ENCODE measurements at places on chromosomes 11 and 22. TPM values are rescaled to one million over a fixed set of nuclear protein-coding genes. Genes with fewer than 3 reads are reported as not detected.

STK33 gene
- not detected for total RNA-seq

OR5D18 gene
- total RNA-seq, result not detected

CXCR5 gene
- not detected for total RNA-seq

TIGD3 gene
- total RNA-seq, result not detected

BTBD18 gene
- not detected for total RNA-seq

CCDC157 gene
- 9.2 TPM for total RNA-seq

ZNF70 gene
- 3.3 TPM for total RNA-seq

PTS gene
- 36.5 TPM for total RNA-seq

OR8G5 gene
- total RNA-seq, result not detected

PATE2 gene
- not detected for total RNA-seq

BBOX1 gene
- not detected for total RNA-seq

OR52E8 gene
- total RNA-seq, result not detected

SOX6 gene
- total RNA-seq, result not detected

GAS2 gene
- 0.51 TPM for total RNA-seq

OR4C16 gene
- not detected for total RNA-seq

RASL10A gene
- not detected for total RNA-seq

OR5A1 gene
- not detected for total RNA-seq

DAGLA gene
- 2.3 TPM for total RNA-seq

SPON1 gene
- total RNA-seq, result 3.7 TPM

MPZL2 gene
- total RNA-seq, result not detected

FCHSD2 gene
- 9.1 TPM for total RNA-seq

DNAJB7 gene
- not detected for total RNA-seq

FUT4 gene
- 4.2 TPM for total RNA-seq

CABP4 gene
- total RNA-seq, result not detected

GSTT2B gene
- total RNA-seq, result 5.3 TPM

BEST1 gene
- 4.7 TPM for total RNA-seq
